ENCODE measurements at places on chromosomes 12 and 14.

DNA sequence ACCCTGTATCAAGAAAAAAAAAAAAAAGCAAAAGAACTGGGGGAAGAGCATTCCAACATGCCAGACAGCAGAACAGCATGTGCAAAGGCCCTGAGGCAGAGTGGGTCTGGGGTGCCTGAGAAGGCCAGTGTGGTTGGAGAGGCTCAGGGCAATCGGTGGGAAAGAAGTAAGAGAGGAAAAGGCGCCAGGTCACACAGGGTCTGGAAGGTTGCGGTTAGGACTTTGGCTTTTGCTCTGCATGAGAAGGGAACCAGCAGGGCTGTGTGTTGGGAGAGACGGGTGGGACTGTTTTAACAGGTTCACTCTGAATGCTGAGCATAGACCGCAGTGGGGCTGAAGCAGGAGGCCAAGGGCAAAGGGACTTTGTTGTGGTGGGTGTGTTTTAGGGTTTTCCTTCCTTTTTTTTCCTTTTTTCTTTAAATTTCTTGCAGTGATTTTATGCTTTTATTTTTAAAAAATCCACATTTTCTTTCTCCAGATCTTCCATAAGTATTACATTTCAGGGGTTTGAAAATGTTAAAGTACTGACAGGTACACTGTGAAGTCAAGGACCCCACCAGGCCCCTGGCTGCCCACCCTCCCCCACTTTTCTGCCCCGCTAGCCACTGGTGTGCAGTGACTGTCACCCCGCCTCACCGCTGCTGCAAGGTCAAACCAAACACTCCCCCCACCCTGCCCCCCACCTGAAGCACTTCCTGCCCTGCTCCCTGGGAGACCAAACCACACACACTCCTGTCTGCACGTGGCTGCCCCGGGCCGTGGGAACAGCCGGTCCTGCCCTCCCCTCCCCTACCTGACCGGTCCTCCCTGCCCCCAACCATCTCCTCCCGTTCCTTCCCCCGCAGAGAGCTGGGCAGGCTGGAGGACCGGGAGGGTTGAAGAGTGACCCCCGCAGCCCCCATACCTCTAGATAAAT, 30.0 kb downstream of the DTX1 start:
- no peak for DNase-seq

DNA sequence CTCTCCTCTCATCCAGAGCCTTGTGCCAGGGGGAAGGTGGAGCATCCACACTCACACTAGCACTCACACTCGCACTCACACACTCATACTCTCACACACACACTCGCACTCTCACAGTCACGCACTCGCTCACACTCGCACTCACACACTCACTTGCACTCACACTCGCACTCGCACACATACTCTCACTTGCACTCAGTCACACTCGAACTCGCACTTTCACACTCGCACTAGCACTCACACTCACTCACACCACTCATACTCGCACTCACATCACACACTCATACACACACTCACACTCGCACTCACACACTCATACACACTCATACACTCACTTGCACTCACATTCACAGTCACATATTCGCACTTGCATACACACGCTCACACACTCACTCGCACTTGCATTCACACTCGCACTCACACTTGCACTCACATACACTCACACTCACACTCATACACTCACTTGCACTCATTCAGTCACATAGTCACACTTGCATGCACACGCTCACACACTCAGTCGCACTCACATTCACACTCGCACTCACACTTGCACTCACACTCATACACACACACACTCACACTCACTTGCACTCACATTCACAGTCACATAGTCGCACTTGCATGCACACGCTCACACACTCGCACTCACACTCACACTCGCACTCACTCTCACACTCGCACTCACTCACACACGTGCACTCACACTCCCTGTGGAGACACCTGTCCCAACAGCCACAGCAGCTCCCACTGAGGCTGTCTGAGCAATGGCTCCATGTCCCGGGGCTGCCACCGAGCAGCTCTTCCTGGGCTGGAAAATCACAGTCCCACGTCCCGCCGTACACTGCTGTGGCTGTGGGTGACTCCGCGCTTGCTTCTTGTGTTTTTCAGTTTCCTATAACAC, 12.3 kb upstream of the RIMBP2 start:
- DNase-seq, result no peak

GRCh38 chr12:110846615-110847566, at the start of gene CCDC63:
Gene CCDC63 (plus strand): TSS chr12:110846987. CDS start chr12:110852955, 5,968 bp downstream.
- DNase-seq, result peak; percentile 36

- DNase-seq, result no peak
These were observed 122.1 kb upstream of the PARP11 start for GRCh38 chr12:3995306-3995705.

DNA sequence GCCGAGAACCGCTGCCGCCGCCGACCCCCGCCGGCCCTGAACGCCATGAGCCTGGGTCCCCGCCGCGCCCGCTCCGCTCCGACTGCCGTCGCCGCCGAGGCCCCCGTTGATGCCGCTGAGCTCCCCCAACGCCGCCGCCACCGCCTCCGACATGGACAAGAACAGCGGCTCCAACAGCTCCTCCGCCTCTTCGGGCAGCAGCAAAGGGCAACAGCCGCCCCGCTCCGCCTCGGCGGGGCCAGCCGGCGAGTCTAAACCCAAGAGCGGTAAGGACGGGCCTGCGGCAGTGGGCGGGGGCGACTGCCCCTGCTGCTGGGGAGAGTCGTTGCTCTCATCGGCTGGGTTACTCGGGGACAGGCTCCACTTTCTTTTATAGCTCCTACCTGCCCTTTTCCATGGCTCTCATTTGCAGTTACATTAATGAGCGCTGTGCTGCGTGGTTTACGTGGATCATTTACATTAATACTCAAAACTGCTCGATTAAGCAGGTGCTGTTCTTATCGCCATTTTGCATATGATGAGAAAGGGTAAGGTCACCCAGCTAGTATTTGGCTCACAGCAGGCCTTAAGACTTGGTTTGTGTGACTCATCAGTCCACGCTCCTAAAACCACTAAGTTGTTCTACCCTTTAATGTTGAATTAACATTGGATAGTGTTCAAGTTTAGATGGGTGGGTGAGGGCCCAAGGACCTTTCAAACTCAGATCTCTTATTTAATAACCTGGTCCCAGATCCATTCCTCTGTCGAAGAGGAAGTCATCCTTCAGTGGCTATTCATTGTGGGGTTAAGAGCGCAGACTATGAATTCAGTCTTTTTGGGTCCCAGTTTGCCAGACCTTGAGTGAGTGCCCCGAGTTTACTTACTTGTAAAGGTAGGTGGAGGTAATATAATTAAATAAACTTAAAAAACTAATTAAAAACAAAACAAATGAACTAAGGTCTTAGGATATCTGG, 823 bp downstream of the RNF10 start:
- peak; percentile 29 for DNase-seq

GRCh38 chr14:52875707-52876106, 75.1 kb downstream of the FERMT2 start:
- DNase-seq, result no peak

- no peak for DNase-seq
These were observed 268 bp downstream of the NDUFB1 start for GRCh38 chr14:92121207-92121669.

- DNase-seq, result peak; percentile 39
These were observed 67.9 kb upstream of the PDZRN4 start for GRCh38 chr12:41120211-41120610.

DNA sequence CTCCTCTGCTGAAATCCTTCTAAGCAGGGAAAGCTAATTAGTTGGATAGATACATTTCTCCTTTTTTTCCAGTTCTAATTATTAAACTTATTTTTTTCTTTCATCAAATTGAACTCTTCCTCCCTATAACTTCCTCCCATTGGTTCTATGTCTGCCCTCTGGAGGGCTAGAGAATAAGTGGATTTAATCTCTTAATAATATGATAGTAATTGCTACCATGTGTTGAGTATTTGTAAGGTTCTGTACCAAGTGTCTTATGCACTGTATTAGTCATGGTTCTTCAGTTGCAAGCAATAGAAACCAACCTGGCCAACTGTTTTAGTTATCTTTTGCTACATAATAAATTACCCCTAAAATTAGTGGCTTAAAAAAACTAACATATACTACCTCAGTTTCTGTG, 190.5 kb upstream of the PLXNC1 start:
- DNase-seq, result no peak

GRCh38 chr12:46535907-46536306, 163.3 kb upstream of the SLC38A2 start:
- DNase-seq, result no peak

DNA sequence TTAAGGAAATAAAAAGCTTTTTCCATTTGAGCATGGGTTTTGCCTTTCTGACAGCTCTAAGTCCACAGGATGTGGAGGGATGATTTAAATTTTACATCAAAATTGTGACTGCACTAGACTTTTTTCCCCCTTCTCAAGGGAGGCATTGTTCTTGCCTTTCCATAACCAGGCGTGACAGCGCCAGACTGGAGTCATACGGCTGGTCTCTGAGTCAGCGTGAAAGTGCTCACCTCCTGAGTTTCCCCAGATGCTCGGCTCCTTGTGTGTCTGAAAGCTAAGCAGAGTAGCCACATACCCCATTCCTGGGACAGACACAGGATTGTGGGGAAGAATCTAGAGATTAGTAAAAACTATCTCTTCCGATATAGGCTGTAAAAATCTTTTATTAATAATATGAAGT, 43.1 kb downstream of the SOX5 start:
- no peak for DNase-seq

GRCh38 chr12:29783773-29784666, at the start of gene TMTC1:
Gene TMTC1 (minus strand): TSS chr12:29783942. CDS start chr12:29783751, 191 bp downstream.
- peak; percentile 65 for DNase-seq

GRCh38 chr12:26124446-26125399, at the start of gene BHLHE41:
Gene BHLHE41 (minus strand): TSS chr12:26125037. CDS start chr12:26124779, 258 bp downstream.
- peak; percentile 81 for DNase-seq

DNA sequence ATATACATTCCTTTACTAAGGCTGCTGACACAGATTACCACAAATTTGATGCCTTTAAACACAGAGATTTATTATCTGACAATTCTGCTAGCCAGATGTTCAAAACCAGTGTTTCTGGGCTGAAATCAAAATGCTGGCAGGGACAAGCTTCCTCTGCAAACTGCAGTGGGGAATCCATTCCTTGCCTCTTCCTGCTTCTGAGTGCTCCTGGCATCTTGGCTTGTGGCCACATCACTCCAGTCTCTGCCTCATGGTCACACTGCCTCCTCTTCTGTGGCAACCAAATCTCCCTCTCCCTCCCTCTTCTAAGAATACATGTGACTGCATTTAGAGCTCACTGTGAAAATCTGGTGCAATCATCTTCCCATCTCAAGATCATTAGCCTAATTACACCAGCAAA, 235.7 kb downstream of the TTC8 start:
- DNase-seq, result no peak

DNA sequence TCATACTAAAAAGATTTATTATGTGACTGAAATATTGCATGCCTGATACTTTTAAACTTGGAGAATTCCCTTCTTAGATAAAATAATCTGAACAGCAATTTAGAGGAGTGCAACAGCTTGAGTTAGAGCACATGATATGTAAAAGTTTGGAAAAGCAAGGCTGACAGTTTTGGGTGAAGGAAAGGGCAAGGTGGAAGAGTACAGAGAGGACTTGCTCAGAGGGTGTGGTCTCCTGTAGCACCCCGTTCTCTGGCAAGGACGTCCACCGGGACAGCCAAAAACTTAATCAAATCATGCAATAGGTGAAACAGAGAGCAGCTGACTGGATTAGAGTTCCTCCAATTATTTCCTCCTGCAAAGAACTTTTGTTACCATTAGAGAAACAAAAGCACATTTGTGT, 65.2 kb upstream of the PDZRN4 start:
- no peak for DNase-seq

- no peak for DNase-seq
These were observed 34.6 kb upstream of the MIS18BP1 start for GRCh38 chr14:45287610-45288009.

DNA sequence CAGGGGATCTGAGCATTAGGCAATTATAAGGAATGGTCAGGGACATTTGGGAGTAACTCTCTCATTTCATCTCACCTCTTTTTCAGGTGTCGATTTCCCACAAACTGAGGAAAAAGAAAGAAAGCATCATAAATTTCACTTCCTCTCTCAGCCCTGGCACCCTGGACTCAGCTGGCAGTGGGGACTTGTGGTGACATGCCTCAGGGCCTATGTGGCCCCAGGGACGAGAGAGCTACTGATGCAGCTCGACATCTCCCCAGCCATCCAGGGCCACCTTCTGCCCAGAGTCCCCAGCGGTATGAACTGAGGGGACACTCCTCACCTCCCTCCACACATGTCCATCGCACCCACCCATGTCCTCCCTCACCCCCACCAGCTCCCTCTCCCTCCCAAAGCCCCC, 11.7 kb downstream of the TNFRSF1A start:
- no peak for DNase-seq

DNA sequence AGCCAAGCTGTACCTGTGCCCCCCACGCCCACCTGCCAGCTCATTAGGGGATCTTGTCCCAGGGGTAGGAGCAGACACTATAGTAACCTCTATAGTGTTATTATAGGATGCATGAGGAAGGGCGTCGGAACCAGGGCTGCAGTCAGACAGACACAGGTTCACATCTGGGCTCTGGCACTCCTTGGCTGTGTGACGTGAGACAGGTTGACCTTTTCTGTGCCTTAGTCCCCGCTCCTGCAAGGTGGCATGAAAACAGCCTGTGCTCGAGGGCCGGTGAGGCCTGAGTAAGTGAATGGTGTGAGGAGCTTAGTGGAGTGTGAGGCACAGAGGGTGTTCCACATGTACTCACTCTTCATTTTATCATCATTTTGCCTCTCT, 19.0 kb downstream of the ASB2 start:
- no peak for DNase-seq

- DNase-seq, result no peak
These were observed 54.9 kb upstream of the DIO3 start for GRCh38 chr14:101506211-101506925.

DNA sequence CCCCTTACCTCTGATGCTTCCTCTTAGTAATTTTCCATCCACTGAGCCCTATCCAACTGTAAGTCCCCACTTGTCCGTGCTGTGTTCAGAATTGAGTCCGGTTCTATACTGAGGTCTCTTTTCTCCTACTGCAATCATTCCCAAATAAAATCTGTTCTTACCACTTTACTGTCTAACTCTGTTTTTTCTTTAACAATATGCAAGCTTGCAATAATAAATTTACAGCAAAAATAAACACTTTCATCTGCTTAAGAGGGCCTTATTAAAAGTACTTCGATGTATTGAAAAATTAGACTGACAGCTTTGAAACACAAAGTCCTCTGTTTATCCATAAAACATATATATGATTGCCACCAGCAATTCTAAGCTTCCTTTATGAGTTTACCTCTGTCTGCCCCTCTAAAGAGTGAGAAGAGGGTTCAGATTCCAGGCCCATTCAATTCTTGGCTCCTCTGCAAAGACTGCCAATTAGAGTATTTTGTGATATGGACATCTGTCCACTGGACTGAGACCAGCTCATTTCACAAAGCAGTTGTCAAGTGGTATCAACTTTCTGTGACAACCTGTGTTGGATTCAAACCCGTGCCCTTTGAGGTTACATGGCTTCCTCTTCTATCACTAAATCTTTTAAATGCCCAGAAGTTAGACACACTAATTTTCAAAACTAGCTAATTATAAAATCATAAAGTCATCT, 39.9 kb upstream of the G2E3 start:
- DNase-seq, result no peak

DNA sequence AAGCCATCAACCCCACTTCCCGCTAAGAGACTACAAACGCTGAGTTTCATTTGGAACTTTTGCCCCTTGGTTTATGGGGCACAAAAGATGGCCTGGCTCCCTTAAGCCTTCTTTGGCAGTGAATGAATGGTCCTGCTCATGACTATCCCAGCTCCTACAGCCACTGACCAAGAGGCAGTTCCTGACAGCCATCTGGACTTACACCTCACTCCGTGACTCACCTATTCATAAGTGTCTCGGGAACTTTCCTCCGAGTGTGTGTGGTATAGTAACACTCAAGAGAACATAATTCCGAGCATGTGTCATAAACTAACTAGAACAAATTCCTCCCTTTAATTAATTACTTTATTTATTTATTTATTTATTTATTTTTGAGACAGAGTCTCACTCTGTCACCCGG, 51.9 kb upstream of the NUDT4 start:
- DNase-seq, result no peak

Measured in NCI-H774 (cell line).